ENCODE measurements at places on chromosomes 5 and 9. TPM values are rescaled to one million over a fixed set of nuclear protein-coding genes. Genes with fewer than 3 reads are reported as not detected.

- no peak for DNase-seq
Measured at GRCh38 chr9:81594415-81594814, 94.9 kb downstream of the TLE1 start.

DNA sequence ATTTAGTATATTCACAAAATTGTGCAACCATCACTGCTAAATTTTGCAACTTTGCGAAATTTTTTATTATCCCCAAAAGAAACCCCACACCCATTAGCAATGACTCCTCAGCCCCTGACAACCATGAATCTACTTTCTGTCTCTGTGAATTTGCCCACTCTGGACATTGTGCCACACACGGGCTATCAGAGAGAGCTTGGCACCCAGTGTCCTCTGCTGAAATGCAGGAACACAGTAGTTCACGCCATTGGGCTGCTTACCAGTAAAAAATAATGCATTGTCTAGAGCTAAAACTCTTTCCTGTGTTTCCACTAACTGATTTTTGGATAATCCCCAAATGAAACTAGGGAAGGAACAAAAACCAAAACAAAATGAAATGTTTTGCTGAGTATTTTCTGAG lies 60.0 kb downstream of the HRH2 start:
- DNase-seq = peak; percentile 30

- no peak for DNase-seq
Measured at GRCh38 chr5:51416149-51416548, 32.9 kb downstream of the ISL1 start.

- no peak for DNase-seq
Measured at GRCh38 chr5:112978836-112979235, 2.2 kb downstream of the DCP2 start.

- no peak for DNase-seq
Measured at GRCh38 chr5:158559643-158560042, 540.1 kb downstream of the EBF1 start.

- peak; percentile 65 for DNase-seq
Measured at GRCh38 chr5:170640731-170641588, 137.1 kb downstream of the KCNIP1 start.

Gene NMUR2
- not detected for total RNA-seq

Gene TYRP1
- not detected for total RNA-seq

Gene IFNA21
- not detected for total RNA-seq
